ENCODE measurements at places on chromosomes 12 and 14.

DNA sequence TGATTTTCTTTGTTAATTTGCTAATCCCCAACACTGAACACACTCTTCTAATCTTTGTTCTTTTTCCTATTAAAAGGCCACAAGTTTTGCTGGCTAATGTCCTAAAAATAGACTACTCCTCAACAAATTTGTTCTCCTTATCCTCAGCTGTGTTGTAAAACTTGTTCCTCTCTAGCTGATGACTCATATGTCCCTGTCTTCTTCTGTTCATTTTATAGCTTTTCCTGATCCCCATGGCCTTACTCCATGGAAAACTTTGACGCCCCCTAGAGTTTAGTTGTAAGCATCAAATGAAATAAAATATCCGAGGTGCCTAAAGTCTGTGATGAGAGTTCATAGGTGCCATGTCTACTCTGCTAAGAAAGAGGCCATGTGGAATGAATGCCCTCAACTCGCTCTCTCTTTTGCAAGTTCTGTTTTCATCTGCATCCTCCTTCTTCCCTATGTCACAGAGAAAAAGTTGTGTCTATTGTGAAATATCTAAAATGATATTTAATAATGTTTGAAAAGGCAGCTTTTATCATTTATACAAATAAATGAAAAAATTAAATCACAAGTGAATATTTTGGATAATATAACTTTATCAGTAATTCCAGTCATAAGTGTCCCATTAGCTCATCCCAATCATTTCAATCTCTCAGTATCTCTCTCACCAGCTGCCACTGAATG lies 237.9 kb downstream of the IPO8 start:
- DNase-seq: no peak

DNA sequence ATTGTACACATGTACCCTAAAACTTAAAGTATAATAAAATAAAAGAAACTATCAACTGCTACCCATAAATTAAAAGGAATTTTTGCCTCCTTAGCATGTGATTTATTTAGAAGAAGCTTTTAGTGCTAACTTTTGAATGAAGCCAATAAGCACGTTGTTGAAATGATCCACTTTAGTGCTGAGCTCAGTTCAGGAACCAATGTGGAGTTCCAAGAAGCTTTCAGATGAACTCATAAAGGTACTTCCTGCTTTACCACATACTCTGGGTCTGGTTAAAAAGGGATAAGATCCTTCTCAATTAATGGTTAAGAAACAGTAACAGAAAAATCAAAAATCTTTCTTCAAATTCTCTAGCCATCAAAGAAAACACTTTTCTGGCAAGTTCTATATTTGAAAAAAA lies 39.4 kb downstream of the TMTC1 start:
- DNase-seq: no peak

DNA sequence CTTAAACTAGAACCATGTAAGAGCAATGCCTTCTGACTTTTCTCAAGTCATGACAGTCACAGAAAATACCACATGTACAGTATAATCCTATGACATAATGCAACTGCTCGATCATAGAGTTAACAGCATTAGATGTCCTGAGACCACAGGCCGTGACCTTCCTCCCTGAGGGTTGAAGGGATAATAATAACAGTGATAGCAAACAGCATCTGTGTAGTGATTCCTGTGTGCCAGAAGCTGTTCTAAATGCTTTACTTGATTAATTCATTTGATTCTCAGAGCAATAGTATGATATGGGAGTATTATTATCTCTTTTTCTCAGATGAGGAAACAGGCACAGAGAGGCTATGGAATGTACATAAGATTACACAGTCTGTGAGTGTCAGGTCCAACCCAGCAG lies 53.2 kb downstream of the SLC35F4 start:
- DNase-seq: no peak

DNA sequence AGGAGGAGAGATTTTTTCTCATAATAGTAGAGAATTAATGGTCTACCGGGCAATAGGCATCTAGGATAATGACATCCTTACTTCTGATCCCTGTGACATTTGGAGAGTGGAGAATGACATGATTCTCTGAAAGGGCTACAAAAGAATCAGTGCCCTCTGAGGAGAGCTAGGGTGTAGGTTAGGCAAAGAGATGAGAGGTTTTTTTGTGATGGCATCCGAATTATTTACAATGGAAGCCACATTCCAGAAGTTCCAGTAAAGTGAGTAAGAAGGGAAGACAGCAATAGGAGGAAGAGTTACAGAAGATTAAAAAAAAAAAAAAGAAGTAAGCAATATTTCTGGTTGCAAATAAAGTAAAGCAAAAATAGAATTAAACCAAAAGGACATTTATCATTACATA lies 478.0 kb downstream of the RMST start:
- DNase-seq: no peak

DNA sequence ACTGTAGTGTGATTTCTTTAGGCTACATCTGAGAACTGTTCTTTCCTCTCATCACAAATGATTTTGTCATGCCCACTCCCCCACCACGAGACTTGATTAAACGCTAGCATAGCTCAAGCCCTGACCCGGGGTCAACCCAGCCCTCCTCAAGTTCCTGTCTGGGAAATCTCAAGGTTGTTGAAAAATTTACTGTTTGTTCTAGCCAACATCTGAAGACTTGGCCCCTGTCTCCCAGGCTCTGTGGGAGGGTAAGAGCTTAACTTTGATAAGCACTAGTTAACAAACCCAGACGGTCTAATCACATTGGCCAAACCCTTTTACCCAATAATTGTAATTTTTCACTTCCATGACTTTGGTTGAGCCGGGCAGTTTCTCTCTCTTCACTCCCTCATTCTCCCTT lies 86.2 kb upstream of the AMIGO2 start:
- DNase-seq: no peak
